Kidney (tissue), 22 donors: ENCODE measurements at places on chromosomes 3 and 15. TPM values are rescaled to one million over a fixed set of nuclear protein-coding genes. Genes with fewer than 3 reads are reported as not detected.

RTP1 gene
- total RNA-seq: not detected

PTPRG gene
- 154 TPM for total RNA-seq

- no peaks in the 10 kb centered on the region for H3K27me3 ChIP-seq
- no peaks in the 10 kb centered on the region for H3K4me1 ChIP-seq
- no peaks in the 10 kb centered on the region for H3K36me3 ChIP-seq
- DNase-seq: no peak
- H3K27ac ChIP-seq: no peak overlapping the region
- no peak overlapping the region for H3K4me3 ChIP-seq
Measured at GRCh38 chr15:58221591-58222241, 83.5 kb downstream of the AQP9 start.

DNA sequence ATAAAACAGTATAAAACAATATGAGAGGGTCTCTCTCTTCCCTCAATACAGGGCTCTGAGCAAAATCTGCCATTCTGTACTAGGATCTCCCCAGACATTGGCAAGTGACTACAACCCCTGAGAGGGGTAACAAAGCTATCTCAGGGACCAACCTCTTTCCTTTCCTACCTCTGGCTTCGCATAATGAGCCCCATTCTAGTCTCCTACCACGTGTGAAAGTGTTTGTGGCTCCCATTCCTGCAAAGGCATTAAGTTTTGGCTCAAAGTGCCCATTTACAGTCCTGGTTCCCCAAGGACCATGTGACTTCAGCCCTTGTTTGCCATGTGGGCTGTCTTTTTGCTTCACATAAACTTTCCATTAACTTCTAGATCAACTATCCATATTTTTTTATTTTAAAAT lies 46.4 kb downstream of the SCN11A start:
- no peak for DNase-seq
- no peaks in the 10 kb centered on the region for H3K36me3 ChIP-seq
- H3K27ac ChIP-seq: no peak overlapping the region
- H3K4me3 ChIP-seq: no peak overlapping the region

FOXB1 gene
- not detected for total RNA-seq

PPARG gene
- total RNA-seq: 19.2 TPM

- no peak for DNase-seq
- H3K27me3 ChIP-seq: no peaks in the 10 kb centered on the region
- H3K4me1 ChIP-seq: no peaks in the 10 kb centered on the region
Measured at GRCh38 chr3:116299646-116300081, 145.6 kb downstream of the LSAMP start.

DNA sequence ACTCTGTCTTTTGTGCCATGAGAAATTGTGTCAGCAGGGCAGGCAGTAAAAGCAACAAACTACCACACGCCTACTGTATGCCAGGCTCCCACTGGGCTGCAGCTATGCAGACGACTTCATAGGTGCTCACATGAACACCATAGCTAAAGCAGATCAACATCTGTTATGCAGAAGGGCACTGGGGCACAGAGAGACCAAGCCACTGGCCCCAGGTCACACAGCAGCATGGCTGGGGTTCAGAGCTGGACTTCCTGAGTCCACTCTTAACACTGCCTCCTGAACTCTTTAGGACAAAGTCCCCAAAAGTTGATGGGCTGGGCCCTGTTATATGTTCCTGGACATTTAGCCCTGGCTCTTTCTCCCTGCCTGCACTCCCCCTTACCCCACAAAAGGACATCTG lies 12.4 kb downstream of the TPRA1 start:
- H3K27me3 ChIP-seq: no peaks in the 10 kb centered on the region
- H3K36me3 ChIP-seq: peaks cover 3% of the 10 kb centered on the region
- H3K4me1 ChIP-seq: no peaks in the 10 kb centered on the region
- H3K4me3 ChIP-seq: no peak overlapping the region
- no peak overlapping the region for H3K27ac ChIP-seq

GRCh38 chr3:29822071-29822470 lies 541.2 kb downstream of the RBMS3 start:
- H3K36me3 ChIP-seq: no peaks in the 10 kb centered on the region
- H3K4me1 ChIP-seq: no peaks in the 10 kb centered on the region
- no peak overlapping the region for H3K4me3 ChIP-seq
- H3K27ac ChIP-seq: no peak overlapping the region
- DNase-seq: no peak
